ENCODE measurements at places on chromosomes 7 and 10.

DNA sequence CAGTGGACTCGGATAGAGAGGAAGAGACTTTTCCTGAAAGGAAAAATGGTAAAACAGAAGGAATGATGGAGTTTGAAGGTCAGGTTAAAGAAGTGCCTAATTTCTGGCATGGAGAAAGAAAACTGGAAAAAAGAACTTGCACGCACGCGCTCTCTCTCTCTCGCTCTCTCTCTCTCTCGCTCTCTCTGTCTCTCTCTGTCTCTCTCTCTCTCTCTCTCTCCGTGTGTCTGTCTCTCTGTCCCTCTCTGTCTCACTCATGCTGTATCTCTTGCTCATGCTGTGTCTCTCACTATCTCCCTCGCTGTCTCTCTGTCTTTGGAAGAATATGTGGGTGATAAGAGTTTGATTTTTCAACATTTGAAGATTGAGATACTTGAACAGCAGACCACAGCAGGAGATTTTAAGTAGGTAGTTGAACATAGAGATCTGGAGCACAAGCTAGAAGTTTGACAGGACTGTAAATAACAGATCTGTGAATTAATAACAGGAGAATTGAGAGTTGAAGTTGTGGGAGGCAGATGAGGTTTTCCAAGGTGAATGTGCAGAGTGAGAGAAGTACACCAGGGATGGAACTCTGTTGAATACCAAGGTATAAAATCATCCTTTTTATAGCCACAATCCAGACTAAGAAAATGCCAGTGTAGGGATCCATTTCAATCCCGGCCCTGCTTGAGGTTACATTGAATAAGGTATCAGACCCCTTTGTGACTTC, 33.1 kb downstream of the ADD3 start:
- DNase-seq: no peak

- no peak for DNase-seq
Measured at GRCh38 chr7:44936322-44936721, 42.5 kb downstream of the MYO1G start.

DNA sequence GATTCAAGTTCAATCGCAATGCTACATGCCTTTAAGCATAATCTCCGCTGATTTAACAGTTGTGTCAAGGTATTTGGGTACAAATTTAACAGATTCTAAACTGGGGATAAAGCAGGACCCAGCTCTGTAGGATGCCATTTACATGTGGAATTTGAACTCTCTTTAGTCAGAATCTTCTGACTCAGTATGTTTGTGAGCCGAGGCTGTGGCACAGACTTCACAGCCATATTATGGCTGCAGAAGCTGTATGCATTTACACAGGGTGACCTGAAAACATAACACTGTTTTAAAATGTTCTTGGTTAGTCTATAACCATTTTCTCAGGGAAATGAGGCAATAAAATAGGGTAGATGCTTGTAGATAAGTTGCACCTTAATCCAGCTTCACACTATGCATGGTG, 8.7 kb downstream of the PDLIM1 start:
- no peak for DNase-seq

- DNase-seq: no peak
Measured at GRCh38 chr7:155945670-155946325, 133.5 kb upstream of the SHH start.

GRCh38 chr10:69234447-69234846, 14.3 kb downstream of the HKDC1 start:
- DNase-seq: no peak

- no peak for DNase-seq
Measured at GRCh38 chr7:134462337-134462925, 3.5 kb upstream of the AKR1B1 start.

- no peak for DNase-seq
Measured at GRCh38 chr10:127157089-127157488, 39.3 kb downstream of the INSYN2A start.

DNA sequence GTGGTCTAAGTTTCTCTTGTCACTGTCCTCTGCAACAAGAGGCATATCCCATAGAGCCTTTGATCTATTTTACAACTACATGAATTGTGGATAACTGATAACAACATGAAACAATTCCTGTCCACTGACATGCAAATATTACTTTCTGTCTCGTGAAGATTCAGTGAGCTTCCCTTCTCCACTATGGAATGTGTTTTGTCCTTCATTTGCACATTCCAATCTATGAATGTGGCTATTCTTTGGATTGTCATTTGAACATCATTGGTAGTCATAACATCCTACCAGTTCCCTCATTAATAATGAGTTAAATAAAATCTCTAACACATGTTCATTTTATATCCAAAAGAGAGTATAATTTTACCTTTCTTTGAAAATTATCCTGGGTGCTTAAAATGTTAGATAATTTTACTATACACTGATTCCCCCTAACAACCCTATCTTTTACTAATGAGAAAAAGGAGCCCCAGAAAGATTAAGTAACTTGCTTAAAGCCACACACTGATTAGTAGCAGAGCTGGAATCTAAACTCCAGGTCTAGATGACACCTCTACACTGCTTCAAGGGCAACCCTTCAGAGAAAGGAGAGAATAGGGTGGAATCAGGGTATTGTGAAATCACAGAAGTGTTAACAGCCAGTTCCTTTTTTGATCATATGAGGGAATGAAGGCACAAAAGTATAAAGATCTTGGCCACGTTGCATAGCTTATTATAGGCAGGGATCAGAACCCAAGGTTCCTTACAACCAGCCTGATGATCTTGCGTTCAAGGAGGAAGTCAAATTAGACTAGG, 39.1 kb downstream of the PDE1C start:
- DNase-seq: no peak

DNA sequence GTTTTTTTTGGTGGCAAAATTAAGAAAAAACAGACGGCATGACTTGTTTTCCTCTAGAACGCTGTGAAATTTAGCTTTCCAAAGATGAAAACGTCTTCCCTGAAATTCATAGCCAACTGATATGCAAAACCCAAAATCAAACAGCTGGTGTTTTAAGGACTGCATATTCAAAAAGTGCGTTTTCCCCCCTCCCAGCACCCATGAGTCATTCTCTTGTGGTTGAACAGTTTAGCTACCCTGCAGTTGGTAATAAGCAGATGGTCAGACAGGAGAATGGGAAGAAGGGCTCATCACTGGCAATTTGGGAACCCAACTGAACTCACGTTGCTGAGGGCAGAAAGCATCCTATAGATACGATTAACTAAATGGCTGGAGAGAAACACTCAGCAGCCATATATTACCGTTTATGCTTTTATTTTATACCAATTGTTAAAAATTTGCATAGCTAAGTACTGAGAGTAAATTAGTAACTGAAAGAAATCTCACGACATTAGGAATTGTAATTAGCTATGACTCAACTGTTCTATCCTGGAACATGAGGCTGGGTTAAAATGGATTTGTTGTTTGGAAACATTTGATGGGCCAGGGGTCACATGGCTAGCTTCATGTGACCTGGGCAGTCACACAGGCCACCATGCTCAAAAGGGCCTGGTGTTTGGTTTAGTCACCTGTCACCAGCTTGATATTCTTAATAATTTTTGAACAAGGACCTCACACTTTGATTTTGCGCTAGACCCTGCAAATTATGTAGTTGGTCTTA, 343.1 kb downstream of the PHTF2 start:
- no peak for DNase-seq

- no peak for DNase-seq
Measured at GRCh38 chr7:81608748-81609382, 161.0 kb downstream of the HGF start.

DNA sequence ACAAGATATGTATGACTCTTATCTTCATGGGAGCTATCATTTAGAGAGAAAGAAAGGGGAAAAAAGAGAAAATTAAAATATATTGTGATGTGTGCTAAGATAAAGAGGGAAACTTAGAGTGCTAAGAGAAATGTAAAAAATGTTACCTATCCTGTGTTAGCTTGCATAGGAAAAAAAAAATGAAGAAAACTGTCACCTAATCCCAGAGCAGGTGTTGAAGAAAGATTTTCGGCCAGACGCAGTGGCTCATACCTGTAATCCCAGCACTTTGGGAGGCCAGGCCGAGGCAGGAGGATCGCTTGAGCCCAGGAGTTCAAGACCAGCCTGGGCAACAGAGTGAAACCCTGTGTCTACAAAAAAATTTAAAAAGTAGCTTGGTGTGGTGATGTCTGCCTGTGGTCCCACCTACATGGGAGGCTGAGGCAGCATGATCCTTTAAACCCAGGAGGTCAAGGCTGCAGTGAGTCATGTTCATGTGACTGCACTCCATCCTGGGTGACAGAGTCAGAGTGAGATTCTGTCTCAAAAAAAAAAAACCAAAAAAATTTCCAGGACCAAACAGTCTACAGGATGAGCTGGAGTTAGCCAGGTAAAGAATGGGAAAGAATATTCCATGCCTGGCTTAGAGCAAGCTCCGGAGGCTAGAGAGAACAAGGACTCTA, 2.4 kb upstream of the MKLN1 start:
- DNase-seq: no peak

DNA sequence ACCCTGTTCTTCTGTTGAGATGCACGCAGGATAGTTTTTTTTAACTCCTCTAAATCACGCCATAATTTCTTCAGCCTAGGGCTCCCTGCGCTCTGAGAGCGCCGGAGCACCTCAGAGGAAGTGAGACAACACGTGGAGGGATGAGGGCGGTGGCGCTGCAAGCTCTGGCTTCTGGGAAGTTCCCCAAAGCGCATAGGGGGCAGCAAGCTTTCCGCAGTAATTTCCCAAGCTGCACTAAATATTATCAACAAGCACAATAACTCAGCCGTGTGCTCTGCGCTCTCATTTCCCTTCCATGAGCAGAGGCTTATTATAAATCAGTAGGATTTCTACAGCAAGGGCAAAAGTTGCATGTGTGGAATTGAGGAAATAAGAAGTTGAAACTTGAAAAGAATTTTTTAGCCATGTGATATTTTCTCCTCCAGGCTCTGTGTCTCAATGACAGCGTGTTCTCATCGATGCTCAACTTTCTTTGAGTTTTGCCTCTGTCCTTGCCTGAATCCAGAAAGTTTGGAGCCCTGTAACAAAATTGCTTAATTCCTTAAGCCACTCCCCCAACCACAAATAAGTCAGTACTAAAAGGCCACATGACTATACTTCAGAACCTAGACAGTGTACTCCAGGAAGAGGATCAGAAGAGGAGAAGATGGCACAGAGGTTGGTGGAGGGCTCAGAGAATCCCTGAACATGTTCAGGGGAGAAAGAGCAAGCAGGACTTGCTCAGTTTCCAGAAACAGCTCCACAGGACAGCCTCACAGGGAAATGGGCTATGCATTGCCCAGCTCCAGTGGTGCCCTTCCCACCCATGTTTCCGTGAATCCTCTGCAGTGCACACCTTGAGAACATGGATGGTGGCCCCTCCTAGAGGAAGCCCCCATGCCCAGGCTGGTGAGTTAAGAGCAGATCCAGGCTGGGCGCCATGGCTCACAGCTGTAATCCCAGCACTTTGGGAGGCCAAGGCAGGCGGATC, 221.5 kb upstream of the GHITM start:
- DNase-seq: no peak

DNA sequence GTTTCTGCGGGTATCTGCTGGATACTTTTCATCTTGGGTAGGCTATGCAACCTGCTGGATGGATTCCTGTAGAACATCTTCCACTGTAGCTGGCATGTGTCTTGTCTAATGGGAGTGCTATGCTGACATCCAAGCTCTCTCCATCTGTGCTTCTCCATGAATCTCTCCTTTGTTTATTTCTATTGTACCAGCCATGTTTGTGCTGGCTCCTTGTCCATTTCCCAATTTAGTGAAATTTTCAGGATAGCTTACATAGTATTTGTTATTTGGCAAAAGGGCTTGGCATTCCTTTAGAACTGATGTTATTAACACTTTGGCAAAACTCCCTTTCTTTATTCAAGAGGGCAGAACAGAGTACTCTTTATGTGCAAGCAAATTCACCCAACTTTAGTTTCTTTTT, 198.0 kb downstream of the CSTF2T start:
- no peak for DNase-seq

DNA sequence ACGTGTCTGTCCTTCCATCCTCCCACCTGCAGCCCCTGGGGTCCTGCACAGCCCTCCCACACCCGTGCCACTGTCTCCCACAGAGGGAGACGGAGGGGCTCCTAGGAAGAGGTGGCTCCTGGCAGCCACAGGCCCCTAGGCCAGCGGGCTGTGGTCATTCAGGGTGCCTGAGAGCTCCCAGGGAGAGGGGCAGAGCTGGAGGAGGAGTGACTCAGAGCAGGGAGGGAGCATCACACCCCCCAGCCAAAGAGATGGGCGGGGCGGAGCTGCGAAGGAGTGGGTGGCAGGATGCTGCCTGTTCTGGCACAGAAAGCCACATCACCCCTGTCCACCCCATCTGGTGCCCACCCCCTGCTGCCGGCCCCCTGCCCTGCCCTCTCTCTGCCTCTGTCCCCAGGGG, 50.5 kb downstream of the STK32C start:
- no peak for DNase-seq

- no peak for DNase-seq
Measured at GRCh38 chr7:155919391-155920067, 107.3 kb upstream of the SHH start.

GRCh38 chr10:103874730-103875129, 19.4 kb upstream of the SH3PXD2A start:
- DNase-seq: no peak

DNA sequence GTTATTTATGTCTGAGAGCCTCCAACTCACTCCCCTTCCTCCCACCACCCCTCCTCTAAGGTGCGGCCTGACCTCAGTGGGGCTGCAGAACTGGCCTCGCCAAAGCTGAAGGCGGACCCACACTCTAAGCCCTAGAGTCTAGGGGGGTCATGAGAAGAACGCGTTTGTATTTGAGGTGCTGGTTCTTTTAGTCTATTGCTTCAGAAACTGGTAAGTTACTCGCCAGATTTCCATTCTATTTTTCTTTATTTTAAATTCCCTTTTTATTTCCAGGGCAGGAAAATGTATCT, 357.5 kb downstream of the DNAJB6 start:
- no peak for DNase-seq

DNA sequence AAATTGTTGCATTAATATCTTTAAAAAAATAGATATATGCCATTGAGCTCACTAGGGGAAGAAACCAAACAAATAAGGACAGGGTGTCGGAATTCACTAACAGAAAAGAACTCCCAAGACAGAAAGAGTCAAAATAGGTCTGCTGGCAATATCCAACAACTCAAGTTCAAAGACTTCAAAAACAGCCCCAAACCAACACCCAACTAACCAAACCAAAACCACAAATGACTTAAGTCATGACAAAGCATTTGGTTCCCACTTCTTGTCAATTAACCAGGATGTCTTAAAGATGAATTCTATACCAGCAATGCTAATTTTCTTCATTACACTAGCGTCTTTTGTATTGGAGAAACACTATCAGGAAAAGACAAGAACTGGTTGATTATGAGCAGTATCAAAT, 249.0 kb upstream of the PLXNA4 start:
- no peak for DNase-seq

DNA sequence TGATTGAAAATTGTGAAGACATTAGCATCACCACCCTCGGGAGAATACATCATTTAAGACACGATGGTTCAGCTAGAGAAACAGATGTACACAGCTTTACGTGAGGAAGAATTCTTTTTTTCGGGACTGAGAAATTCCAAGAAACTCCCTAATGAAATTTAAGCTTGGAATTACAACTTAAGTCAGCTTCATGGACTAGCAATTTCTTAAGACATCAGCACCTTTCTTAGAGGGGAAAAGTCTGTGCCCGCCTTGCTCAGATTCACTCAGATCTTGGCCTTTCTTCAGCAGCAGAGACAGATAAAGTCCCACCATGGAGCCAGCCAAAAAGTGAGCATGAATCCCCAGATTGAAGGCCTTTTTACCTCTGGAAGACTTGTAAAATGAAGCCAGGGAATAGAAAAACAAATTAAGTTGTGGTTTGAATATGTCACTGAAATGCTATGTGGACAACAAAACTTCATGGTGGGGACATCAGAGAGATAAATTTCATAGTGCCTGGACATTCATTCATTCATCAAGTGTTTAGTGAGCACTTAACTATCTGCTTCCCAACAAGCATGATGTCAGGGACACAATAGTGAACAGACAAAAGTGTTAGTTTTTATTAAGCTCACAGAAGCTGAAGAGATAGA, 32.1 kb downstream of the PRKG1 start:
- DNase-seq: no peak
